ENCODE measurements at places on chromosomes 1 and 21. TPM values are rescaled to one million over a fixed set of nuclear protein-coding genes. Genes with fewer than 3 reads are reported as not detected.

B3GALT6 gene
- total RNA-seq = 32.1 TPM

ATP6V1G3 gene
- not detected for total RNA-seq

AQP10 gene
- not detected for total RNA-seq

OR2L13 gene
- not detected for total RNA-seq

INSRR gene
- total RNA-seq = not detected

AMPD1 gene
- not detected for total RNA-seq

MAEL gene
- total RNA-seq = not detected

C1QC gene
- not detected for total RNA-seq

GLMN gene
- 6.1 TPM for total RNA-seq

UAP1 gene
- 62.9 TPM for total RNA-seq

COL18A1 gene
- 429 TPM for total RNA-seq

PDZK1IP1 gene
- not detected for total RNA-seq

CYP4A11 gene
- not detected for total RNA-seq

TOE1 gene
- 3.1 TPM for total RNA-seq

HPCA gene
- not detected for total RNA-seq

OR2W3 gene
- total RNA-seq = not detected

All from cardiac ventricle fibroblast (primary cell).